T-helper 17 cell (primary cell): ENCODE measurements at places on chromosomes 2 and 18.

GRCh38 chr2:178428396-178428806 lies 22.6 kb downstream of the PRKRA start:
- DNase-seq, result no peak

DNA sequence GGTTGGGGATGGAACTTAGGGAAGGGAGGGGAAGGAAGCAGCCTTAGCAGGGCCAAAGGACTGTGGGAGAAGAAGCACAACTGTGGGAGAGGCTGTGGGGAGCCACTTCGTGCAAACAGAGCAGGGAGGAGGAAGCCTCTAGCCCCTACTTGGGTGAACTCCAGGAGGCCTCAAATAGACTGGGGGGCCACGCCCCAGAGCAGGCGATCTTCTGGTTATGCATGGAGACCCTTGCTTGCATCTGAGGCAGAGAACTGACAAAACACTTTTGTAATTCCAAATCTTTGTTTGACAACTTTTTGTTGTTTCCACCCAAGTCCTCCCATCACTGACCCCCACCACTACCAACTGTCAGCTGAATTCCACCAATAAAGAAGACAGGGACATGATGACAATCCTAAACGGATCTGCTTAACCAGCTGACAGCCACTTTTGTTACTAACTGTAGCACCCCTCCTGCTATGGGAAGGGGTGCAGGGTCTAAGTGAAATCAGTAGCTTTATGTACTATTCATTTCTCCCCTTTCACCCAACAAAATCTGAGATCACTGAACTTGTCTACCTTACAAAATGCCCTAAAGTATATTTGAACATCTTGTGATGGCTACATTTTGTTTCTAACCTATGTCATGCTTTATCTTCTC lies 80.5 kb upstream of the CPO start:
- no peak for DNase-seq

- DNase-seq, result no peak
Measured at GRCh38 chr2:26989156-26989555, 18.7 kb downstream of the MAPRE3 start.

- no peak for DNase-seq
Measured at GRCh38 chr2:10169053-10169578, 46.6 kb downstream of the RRM2 start.

- no peak for DNase-seq
Measured at GRCh38 chr2:77746780-77747179, 224.6 kb upstream of the LRRTM4 start.

- DNase-seq, result no peak
Measured at GRCh38 chr18:23528580-23529472, 25.5 kb downstream of the RMC1 start.
